GM23338 (cell line): ENCODE measurements at places on chromosomes 6 and 20. TPM values are rescaled to one million over a fixed set of nuclear protein-coding genes. Genes with fewer than 3 reads are reported as not detected.

The MAS1 gene
- total RNA-seq = 0.03 and 0.08 TPM in 2 replicates

The MOG gene
- 0.74 and 2.5 TPM in 2 replicates for total RNA-seq

The MATN4 gene
- total RNA-seq = 4.2 and 5.1 TPM in 2 replicates

The PIGT gene
- total RNA-seq = 55.5 and 63.1 TPM in 2 replicates

The STXBP5 gene
- 12.9 and 17.8 TPM in 2 replicates for total RNA-seq

DNA sequence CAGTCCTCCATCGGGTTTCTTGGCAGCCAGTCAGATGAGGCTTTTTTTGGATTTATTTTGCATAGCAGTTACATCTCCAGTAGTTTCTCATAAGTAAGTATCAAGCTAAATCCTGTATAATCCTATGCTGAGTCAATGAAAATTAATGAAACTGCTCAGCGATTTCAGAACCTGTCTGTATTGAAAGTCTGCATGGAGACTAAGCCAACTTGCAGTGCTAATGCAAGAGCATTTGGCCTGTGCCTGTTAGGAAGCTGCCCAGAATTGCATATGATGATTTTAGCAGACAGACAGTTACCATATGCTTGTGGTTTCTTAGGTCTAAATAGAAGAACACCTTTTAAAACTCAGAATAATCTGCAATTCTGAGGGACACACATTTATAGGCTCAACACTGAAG is 25.2 kb upstream of the LRRN4 start:
- DNase-seq = no peak
- H3K36me3 ChIP-seq = 0 out of 2 replicates have a peak, but pooled peaks cover 4% of the 10 kb centered on the region
- no peaks in the 10 kb centered on the region for H3K27me3 ChIP-seq
- H3K27ac ChIP-seq = no peak overlapping the region
- no peaks in the 10 kb centered on the region for H3K4me1 ChIP-seq

DNA sequence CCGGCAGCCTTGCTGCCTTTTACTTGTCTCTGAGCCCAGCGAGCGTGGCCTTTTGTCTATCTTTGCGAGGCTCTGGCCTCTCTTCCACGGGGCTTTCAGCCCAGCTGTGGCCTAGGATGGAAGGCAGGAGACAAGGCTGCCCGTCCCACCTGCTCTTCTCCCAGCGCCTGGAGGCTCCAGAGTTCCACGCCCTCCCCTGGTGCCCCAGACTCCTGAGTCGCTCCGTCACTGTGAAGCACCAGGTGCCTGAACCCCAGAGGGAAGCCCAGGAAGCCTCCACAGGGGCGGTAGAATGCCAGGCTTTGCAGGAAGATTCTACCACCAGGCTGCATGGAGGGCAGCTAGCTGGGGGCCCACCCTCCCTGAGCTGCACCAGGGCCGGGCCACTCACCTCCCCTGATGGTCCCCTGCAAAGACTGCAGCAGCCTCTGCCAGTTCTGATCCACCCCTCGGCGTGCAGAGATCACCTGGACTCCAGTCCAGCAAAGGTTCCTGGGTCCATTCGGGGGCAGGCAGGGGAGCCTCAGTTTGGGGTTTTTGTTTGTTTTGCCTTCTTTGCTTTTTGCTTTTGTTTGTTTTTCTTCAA is 384.6 kb downstream of the CDH4 start:
- DNase-seq = peak; percentile 38
- H3K4me1 ChIP-seq = peaks cover 8% of the 10 kb centered on the region; the same call in 1 of the 2 replicates
- H3K27me3 ChIP-seq = no peaks in the 10 kb centered on the region
- 0 out of 2 replicates have a peak overlapping the region, but pooled peaks have one; percentile 16 for H3K27ac ChIP-seq
- H3K36me3 ChIP-seq = no peaks in the 10 kb centered on the region
- H3K4me3 ChIP-seq = no peak overlapping the region

- no peaks in the 10 kb centered on the region for H3K27me3 ChIP-seq
- H3K27ac ChIP-seq = no peak overlapping the region
- H3K4me1 ChIP-seq = no peaks in the 10 kb centered on the region
- H3K36me3 ChIP-seq = no peaks in the 10 kb centered on the region
- H3K4me3 ChIP-seq = no peak overlapping the region
Measured at GRCh38 chr6:124793398-124793797, 168.8 kb upstream of the RNF217 start.

DNA sequence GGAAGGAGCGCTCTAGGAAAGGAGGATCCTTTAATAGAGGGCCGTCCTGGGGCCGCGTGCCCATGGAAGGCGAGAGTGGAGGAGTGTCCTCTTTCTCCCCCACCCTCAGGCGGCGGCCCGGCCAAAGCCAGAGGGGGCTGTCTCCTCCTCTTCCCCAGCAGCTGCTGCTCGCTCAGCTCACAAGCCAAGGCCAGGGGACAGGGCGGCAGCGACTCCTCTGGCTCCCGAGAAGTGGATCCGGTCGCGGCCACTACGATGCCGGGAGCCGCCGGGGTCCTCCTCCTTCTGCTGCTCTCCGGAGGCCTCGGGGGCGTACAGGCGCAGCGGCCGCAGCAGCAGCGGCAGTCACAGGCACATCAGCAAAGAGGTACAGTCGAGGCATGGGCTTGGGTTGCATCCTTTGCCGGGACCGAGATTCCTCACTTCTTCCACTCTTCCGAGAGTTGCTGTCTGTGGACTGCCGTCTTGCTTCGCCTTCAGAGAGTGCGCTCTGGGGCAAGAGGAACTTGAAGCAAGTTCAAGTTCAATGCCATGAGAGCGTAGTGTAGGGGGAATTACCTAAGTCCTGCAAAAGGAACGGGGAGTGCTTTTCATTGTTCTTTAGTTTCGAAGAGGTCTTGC is at the start of gene LAMA2:
TSS of gene LAMA2 (plus strand) at position 148 of the 621 bp plus-strand sequence. CDS start at position 256, 108 bp downstream.
- peak within 1 kb of the TSS; percentile 59 for H3K4me3 ChIP-seq
- DNase-seq = peak; percentile 85
- H3K36me3 ChIP-seq = no peaks in the 10 kb centered on the region
- peaks cover 11% of the 10 kb centered on the region for H3K4me1 ChIP-seq
- H3K27ac ChIP-seq = no peak within 1 kb of the TSS

GRCh38 chr6:127812985-127813698 is 87.7 kb downstream of the THEMIS start:
- 0 out of 2 replicates have a peak, but pooled peaks cover 3% of the 10 kb centered on the region for H3K4me1 ChIP-seq
- H3K4me3 ChIP-seq = no peak overlapping the region
- no peak for DNase-seq
- H3K27ac ChIP-seq = no peak overlapping the region
- no peaks in the 10 kb centered on the region for H3K27me3 ChIP-seq

DNA sequence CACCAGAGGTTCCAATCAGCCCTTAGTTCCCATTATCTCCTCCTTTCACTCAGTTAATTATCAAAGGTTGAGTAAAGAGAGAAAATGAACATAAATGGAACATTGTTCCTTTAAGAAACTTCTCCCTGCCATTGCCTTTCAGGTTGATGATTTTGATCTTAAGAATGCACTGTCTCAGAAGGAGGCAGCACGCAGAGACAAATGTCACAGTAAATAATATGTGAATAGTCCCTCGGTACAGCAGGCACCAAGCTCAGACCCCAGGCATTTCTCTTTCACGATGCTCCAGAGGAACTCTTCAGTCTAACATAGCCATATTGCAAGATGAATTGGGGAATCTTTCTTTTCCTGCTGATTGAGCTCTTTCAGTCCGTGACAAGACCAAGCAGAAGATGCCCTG is 435.3 kb upstream of the SPTLC3 start:
- H3K36me3 ChIP-seq = no peaks in the 10 kb centered on the region
- H3K27ac ChIP-seq = no peak overlapping the region
- DNase-seq = no peak
- H3K27me3 ChIP-seq = no peaks in the 10 kb centered on the region
- no peak overlapping the region for H3K4me3 ChIP-seq

DNA sequence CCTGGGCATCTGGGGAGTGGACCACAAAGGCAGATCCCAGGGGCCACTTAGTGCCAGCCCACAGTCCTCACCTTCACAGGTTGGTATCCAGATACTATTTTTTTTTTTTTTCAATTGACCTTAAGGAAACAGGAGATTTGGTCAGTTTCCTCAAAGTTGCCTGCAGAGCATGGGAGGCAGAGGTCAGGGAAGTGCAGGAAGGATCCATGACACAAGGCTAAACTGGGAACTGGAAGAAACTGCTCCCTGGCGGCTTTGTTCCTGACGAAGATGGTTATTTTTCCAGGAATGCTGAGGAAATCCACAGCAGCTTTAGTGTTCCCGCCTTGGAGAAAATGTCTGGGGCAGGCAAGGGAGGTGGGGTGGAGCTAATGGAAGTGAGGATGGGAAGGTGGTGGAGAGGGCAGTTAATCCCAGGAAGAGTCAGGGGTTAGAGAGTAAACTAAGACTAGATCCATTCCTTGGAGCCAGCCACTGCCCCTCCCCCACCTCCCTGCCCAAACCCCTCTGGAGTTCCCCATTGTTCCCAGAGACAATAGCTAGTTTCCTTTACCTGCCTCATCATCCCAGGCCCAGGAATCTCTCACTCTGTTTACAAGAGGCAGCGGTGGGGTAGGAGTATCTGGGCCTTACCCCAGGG is 14.3 kb upstream of the MYMX start:
- H3K36me3 ChIP-seq = no peaks in the 10 kb centered on the region
- H3K4me3 ChIP-seq = no peak overlapping the region; the same call in 1 of the 2 replicates
- peaks cover 55% of the 10 kb centered on the region for H3K4me1 ChIP-seq
- H3K27ac ChIP-seq = peak overlapping the region; percentile 95

GRCh38 chr6:138605958-138606357 is 106.7 kb upstream of the NHSL1 start:
- H3K4me1 ChIP-seq = peaks cover 12% of the 10 kb centered on the region
- no peaks in the 10 kb centered on the region for H3K27me3 ChIP-seq
- no peak overlapping the region for H3K4me3 ChIP-seq
- H3K36me3 ChIP-seq = no peaks in the 10 kb centered on the region
- no peak overlapping the region for H3K27ac ChIP-seq

- no peak overlapping the region for H3K27ac ChIP-seq
- H3K36me3 ChIP-seq = no peaks in the 10 kb centered on the region
- no peak overlapping the region for H3K4me3 ChIP-seq
- DNase-seq = no peak
- no peaks in the 10 kb centered on the region for H3K4me1 ChIP-seq
Measured at GRCh38 chr6:157479464-157480303, 98.7 kb downstream of the ZDHHC14 start.

GRCh38 chr20:10022625-10023024 is 12.2 kb upstream of the ANKEF1 start:
- H3K27ac ChIP-seq = no peak overlapping the region
- H3K27me3 ChIP-seq = no peaks in the 10 kb centered on the region
- no peaks in the 10 kb centered on the region for H3K36me3 ChIP-seq
- no peak for DNase-seq

DNA sequence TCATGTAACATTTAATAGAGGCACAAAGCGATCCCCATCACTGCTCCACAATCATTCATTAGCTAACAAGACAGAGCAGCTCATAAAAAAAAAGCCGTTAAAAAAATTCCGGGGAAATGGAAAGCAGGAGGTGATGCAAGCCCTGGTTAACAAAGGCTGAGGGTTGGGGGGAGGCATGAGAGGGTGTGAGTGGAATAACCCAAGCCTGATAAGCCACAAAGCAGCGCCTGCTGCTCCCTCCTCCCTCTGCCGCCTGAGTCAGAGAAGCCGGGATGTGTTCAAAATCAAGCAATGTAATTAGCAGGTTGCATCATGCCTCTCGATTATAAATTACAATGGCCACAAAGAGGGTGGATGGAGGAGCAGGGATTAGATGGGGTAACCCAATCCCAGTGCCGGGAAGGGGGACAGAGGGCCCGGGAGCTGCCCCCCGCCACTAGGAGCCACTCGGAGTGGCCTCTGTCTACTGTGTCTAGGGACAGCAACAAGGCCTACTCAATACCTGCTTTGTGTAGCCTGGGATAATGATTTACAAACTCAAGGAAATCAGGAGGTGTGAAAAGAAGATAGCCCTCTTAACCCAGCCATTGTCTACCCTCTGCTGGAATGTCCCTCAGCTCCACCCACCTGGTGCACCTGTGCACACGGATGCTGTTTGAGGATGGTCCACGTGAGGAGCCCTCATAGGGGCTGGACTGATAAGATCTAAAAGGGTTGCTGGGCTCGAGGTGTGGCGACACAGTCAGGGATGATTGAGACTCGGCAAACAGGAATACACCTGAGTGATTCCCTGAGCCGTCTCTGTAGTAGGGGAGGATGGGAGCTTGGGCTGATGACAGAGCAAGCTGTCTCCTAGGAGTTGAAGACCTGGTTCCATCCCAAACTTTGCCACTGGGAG is 156.9 kb downstream of the VEGFA start:
- DNase-seq = peak; percentile 85
- no peaks in the 10 kb centered on the region for H3K27me3 ChIP-seq
- no peak overlapping the region for H3K4me3 ChIP-seq
- peaks cover 7% of the 10 kb centered on the region; the same call in 1 of the 2 replicates for H3K4me1 ChIP-seq
- H3K27ac ChIP-seq = peak overlapping the region; percentile 89

GRCh38 chr6:42251911-42252637 is 34.4 kb upstream of the MRPS10 start:
- H3K4me3 ChIP-seq = no peak overlapping the region
- no peak overlapping the region for H3K27ac ChIP-seq
- H3K27me3 ChIP-seq = no peaks in the 10 kb centered on the region
- H3K4me1 ChIP-seq = peaks cover 9% of the 10 kb centered on the region
- H3K36me3 ChIP-seq = peaks cover 25% of the 10 kb centered on the region

DNA sequence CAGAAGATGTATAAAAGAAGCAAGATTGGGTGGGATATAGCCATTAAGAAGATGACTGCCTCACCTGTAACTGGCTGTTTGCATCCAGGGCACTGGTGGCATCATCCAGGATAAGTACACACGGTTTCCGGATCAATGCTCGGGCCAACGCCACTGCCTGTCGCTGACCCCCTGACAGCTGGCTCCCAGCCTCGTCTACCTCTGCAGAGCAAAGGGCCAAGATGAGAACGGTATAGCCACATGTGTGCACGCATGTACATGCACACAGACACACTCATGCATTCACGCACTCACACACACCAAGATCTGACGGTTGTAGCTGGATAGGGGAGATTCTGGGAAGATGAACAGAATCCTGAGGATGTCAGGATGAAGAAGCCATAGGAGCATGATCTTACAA is 3.2 kb upstream of the PSMB8 start:
- H3K27ac ChIP-seq = no peak overlapping the region
- no peak overlapping the region for H3K4me3 ChIP-seq
- peaks cover 4% of the 10 kb centered on the region for H3K36me3 ChIP-seq
- peaks cover 7% of the 10 kb centered on the region for H3K4me1 ChIP-seq
- no peak for DNase-seq

GRCh38 chr6:18078866-18079265 is 43.6 kb downstream of the NHLRC1 start:
- H3K27me3 ChIP-seq = no peaks in the 10 kb centered on the region
- H3K27ac ChIP-seq = no peak overlapping the region
- H3K36me3 ChIP-seq = no peaks in the 10 kb centered on the region
- DNase-seq = no peak
- H3K4me3 ChIP-seq = no peak overlapping the region
